Amniotic epithelial cell (primary cell): ENCODE measurements at places on chromosomes 1 and 21.

DNA sequence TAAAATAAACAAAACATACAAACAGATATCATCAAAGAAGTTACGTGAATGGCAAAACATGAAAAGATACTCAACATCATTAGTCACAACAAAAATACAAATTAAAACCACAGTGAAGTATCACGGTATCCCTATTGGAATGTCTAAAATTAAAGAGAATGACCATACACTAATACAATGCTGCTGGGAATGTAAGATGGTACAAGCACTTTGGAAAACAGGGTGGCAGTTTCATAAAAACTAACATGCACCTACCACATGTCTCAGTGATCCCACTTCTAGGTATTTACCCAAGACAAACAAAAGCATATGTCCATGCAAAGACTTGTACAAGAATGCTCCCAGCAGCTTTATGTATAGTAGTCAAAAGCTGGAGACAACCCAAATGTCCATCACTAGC lies 69.1 kb downstream of the HSF2BP start:
- no peak for DNase-seq

- DNase-seq, result no peak
Measured at GRCh38 chr1:168427051-168427450, 116.7 kb downstream of the XCL2 start.

GRCh38 chr1:67764633-67765032 lies 68.6 kb downstream of the GNG12 start:
- no peak for DNase-seq

GRCh38 chr1:172273647-172274396 lies 146.7 kb upstream of the C1orf105 start:
- peak; percentile 23 for DNase-seq

DNA sequence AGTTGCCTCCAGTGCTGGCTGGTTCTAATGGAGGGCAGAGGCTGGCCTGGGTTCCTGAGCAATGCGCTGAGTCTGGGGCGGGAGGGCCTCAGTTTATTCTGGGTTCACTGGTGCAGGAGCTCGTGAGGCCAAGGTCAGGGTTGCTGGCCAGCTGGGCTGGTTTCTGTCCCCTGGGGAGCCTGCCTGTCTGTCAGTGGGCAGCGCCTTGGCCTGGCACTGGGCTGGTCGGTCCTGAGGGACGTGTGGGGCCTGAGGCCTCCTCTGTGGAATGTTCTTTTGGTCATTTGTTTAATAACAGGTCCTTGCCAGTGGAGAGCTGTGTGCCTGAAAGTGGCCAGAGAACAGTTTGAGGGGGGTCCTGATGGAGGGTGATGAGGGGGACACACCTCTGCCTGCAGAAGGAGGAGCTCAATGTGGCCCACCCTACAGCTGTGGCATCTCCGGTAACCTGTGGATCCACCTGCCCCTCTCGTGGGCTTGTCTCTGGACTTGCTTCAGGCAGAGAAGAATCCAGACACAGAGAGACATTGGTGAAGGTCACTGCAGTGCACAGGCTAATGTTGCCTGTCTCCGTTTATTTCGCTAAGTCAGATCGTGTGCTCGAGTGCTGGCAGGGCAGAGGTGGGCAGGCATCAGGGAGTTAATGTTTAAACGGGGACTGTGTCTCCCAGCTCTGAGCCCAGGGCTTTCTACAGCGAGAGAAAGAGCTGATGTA lies 34.6 kb downstream of the COQ8A start:
- DNase-seq, result no peak

DNA sequence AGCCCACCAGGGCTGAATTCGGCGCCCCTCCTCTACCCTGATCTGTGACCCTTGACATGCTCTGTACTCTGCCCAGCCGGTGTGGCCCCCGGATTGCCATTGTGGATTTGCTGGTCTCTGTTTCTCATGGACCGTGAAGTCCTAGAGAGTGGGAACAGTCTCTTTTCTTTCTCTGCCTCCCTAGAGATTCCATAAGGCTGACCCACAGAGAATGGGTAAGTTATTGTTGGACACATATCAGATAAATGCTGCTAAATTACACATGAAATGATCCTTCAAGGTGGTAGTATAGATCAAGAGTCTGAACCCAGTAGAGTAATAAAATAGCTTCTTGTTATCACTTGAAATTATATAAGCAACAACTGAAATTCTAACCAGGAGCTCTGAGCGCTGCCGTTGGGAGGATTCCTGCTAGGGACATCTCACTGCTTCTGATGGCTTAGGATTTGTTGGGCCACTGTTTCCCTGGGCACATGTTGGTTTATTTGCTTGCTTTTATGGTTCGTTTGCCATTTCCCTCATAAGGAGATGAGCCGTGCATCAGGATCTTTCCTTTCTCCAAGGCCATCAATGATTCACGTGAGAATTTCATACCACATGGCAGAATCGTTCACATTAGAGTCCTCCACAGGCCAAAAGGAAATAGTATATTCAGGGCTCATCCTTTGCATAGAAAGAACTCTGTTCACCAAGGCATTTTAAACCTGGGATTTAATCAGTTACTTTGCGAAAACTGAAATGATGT lies 111.9 kb downstream of the ZBTB18 start:
- DNase-seq, result peak; percentile 56

DNA sequence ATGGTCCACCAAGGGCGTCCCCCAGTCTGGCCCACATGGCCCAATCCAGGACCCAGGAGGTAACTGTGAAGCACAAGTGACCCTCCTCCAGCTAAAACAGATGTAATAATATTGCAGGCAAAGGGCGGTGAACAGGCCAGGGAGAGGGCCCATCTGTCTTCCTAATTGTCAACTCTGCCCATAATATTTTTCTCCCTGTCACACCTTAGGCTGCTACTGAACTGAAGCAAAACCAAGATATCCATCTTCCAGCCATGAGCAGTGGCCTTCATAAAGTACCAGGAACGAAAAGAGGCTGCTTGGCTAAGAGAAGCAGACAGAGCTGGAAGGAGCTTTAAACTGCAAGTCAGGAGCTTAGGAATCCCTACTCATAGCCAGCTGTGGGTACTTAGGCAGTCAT lies 3.1 kb downstream of the KANK4 start:
- DNase-seq, result no peak

DNA sequence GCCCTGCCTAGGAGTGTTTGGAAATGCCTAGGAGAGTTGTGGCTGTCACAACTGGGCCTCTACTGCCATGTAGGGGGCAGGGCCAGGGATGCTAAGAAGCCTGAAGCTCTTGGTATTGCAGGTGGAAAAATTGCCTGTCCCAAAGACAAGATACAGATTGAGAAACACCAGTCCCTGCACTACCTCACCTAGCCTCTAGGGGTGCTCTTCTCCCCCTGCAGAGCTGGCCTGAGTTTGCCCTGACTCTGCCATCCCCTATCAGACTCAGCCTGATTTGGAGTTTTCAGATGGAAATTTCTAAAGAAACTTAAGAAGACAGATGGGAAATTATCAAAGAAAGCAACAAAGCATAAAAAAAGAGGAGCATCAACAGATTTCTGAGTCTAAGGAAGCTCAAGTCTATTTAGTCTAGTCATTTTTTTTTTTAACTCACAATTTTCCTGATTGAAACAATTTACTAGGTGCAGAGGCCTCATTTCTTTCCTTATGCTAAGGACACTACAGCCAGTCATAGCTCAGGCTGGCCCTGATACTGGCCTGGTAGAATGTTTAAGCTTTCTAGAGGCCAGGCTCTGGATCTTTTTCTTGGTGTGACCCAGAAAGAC lies 61.4 kb upstream of the LRRN2 start:
- peak; percentile 46 for DNase-seq

DNA sequence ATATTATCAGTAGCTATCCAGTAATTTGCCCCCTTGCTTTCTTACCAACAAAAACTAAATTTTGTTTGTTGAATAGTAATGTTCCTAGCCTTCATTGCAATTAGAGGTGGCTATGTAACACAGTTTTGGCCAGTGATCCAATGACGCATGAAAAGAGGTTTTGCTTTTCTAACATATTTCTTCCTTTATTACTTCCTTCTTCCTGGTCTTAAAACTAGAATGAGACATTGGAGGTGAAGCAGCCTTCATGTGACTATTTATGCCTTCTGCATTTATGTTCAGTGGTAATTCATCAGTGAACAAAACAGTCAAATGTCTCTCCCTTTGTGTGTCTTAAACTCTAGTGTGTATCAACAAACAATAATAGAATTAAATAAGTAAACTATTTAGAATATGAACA lies 35.5 kb downstream of the LRIF1 start:
- no peak for DNase-seq

DNA sequence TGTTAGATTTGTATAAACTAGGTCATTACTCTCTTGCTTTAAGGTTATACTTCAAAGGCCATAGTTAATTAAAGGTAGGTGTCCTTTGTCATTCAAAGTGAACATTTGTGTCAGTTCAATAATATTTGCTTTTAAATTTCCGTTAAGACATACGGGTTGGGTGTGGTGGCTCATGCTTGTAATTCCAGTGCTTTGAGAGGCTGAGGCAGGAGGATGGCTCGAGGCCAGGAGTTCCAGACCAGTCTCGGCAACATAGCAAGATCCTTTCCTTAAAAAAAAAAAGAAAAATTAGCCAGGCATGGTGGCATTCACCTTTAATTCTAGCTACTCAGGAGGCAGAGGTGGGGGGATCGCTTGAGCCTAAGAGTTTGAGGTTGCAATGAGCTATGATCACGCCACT lies 80.4 kb downstream of the KIF26B start:
- no peak for DNase-seq

- DNase-seq, result no peak
Measured at GRCh38 chr1:84736944-84737343, 46.7 kb upstream of the SSX2IP start.

- DNase-seq, result no peak
Measured at GRCh38 chr1:22415489-22415888, 36.2 kb upstream of the ZBTB40 start.

- DNase-seq, result no peak
Measured at GRCh38 chr21:36202726-36203602, 46.3 kb downstream of the DOP1B start.

GRCh38 chr1:182139496-182139895 lies 78.0 kb upstream of the ZNF648 start:
- DNase-seq, result no peak

- DNase-seq, result no peak
Measured at GRCh38 chr1:13540866-13541265, 27.1 kb upstream of the LRRC38 start.

DNA sequence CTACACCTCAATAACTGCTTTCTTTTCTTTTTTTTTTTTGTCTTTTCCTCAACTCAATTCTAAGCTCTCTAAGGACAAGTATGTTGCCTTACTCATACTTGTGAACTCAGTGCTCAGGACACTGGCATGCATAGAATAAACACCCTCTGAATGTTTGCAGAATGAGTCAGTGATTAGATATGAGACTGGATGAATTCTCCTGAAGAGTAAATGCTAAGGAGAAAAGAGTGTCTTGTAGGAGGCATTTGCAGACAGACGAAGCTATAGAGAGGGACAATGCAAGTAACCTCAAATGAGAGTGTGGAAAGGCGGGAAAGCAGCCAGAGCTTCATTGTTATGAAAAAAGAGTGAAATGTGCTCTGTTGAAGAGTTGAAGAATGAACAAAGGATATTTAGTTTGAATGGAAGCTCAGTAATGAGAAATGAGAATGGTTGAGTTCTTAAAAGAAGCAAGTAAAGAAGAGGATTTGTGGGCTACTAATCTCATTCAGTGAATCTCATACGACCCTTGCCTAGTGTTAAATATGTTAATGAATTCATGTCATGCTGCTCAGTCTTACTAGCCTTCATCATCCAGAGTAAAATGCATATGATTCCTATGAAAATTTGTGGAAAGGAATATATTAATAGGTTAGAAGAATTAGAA lies 166.1 kb upstream of the DPYD start:
- peak; percentile 98 for DNase-seq

- no peak for DNase-seq
Measured at GRCh38 chr1:43586136-43586731, 55.6 kb downstream of the PTPRF start.

DNA sequence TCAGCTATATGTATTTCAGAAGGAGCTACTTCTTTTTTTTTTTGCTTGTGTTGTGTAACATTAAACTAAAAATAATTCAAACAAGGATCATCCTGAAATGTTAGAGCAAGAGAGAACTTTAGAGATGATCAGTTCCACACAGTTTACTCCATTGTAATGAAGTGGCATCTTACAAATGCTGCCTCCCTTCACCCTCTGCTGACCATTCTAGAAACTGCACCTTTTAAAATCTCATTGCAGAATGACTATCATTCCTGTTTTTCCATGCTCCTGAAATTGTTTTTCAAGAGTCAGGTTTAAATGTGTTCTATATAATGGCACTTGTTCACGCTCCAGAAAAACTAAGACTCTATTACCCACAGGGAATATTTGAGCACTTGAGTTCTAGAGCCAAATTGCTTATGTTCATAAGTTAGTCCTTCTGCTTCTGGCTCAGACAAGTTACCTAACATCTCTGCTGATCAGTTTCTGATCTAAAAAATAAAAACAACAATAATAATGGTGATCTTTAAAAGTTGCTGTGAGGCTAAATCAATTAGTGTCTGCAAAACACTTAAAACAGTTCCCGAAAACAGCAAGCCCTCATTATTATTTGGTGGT lies 21.5 kb upstream of the SLC44A5 start:
- DNase-seq, result peak; percentile 23

DNA sequence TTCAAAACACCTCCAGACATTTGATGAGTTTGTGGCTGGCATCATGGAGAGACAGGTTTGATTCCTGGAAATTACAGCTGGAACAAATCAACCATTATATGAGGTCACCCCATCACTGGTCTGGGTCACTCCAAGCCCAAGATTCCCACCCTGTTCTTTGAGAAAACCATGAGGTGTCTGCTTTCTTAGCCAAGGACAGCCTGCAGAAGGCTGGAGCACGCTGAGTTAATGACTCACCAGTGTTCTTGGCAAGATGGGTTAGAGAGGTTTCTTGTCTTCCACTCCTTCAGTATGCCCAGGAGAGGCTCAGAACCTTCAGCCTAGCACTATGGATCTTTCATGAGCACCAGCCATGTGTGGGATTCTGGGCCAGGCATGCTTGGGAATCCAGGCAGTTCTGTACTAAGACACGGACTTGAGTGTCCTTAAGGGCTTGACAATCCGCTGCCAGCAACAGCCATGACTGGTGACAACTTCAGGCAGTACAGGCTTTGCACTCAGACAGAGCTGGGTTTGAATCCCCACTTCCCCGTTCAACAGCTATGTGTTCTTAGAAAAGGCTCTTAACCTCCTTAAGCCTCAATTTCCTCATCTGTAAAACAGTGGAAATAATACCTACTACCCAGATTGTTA lies 43.9 kb downstream of the GRHL3 start:
- peak; percentile 93 for DNase-seq

GRCh38 chr1:147217141-147217540 lies 8.0 kb downstream of the FMO5 start:
- no peak for DNase-seq

- DNase-seq, result no peak
Measured at GRCh38 chr1:85624361-85624760, 43.8 kb downstream of the CCN1 start.

DNA sequence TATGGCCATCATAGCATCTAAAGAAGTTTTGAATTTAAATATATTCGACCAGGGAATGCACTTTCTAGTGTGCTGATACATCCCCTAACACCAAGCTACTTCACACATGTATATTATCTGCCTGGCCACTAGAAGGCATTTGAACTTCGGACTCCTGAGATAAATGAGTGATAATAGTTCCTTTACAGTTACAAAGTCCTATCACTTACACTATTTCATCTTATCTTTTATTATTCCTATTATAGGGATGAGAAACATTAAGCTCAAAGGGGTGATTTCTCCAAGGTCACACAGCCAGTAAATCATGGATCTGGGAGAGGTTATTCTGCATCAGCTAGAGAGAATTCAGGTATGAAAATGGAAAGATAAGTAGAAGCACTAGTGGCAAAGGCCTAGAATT lies 40.3 kb downstream of the GPATCH2 start:
- no peak for DNase-seq

GRCh38 chr1:208090388-208091301 lies 153.5 kb downstream of the PLXNA2 start:
- no peak for DNase-seq

GRCh38 chr1:168833801-168834224 lies 104.8 kb upstream of the DPT start:
- peak; percentile 1 for DNase-seq
